ENCODE measurements at places on chromosomes 5 and 9.

GRCh38 chr5:34564710-34565235, 91.4 kb upstream of the RAI14 start:
- DNase-seq, result no peak

- no peak for DNase-seq
Measured at GRCh38 chr5:132389585-132390286, 20.2 kb downstream of the SLC22A5 start.

DNA sequence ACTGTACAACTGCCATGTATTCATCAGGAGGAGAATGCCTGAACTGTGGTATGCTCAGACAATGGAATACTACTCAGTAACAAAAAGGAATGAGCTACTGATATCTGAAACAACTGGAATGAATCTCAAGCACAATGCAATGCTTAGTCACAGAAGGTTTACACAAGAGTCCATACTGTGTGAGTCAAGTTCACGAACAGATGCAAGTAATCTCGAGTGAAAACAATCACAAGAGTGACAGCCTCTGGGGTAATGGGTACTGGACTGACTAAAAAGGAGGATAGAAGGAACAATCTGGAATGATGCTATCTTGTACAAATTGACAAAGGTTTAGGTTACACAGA, 19.5 kb upstream of the GOLGA1 start:
- no peak for DNase-seq

DNA sequence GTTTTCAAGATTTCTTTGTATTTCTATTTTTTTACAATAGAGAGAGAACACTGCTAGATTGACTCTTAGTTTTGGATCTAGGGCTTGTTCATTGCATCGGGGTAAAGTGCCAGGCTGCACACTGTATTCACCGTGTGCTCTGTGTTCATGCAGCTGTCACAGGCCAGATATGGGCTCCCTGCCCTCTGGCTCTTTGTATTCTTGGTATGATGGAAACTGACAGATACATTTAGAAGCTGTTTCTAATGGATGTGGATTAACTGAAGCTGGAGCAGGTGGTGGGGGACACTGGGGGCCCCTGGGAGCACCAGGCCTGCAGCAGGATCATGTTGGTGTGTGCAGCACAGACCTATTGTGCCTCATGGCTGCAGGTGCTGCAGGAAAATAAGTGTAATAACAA, 28.0 kb downstream of the SLC36A1 start:
- no peak for DNase-seq

DNA sequence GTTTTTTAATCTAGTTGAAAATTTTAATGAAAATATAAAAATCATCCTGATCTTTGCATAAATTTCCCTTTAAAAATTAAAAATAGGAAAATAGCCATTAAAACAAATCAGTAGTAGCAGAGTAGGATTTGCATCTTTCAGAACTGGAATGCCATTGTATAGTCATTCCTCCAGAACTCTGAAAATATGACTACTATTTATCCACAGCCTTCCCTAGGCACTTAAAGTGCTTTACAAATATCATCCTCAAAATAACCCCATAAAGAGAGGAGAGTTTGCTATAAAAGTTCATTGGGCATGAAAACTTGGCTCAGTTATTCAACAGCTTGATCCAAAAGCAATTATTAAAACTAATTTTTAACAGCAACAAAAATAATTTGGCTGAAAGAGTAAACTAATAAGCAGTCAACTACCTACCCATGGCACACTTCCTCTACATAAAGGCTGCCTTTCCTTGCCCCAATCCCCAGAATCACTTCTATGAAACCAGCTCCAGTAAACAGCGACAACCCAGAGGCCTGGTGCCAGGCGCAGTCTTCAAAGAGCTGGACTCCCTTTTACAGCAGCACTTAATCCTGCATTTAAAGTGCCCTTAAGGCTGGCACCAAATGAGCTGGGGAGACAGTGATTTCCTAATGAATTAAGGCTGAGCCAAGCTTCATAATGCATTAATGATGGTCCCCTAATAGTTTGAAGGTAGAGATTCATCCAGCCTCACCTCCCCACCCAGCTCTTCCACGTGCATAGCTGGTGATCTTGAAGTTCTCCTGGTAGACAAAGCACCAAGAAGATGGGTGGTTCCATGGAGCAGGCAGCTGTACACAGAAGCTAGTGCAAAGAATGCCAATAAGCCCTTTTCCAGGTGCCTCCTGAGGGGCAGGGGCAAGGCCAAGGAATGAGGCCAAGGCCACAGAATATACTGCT, 36.1 kb downstream of the LHFPL2 start:
- no peak for DNase-seq

All from effector CD8-positive, alpha-beta T cell (primary cell).